ENCODE measurements at places on chromosomes 16 and 17.
A peak's percentile ranks its signal among the peaks of the same experiment; 100 is the strongest.

- peak; percentile 48 for DNase-seq
These were observed 35.0 kb downstream of the BCL7C start for GRCh38 chr16:30858829-30859423.

GRCh38 chr16:79845734-79846135 is 245.2 kb upstream of the MAF start:
- DNase-seq: no peak

DNA sequence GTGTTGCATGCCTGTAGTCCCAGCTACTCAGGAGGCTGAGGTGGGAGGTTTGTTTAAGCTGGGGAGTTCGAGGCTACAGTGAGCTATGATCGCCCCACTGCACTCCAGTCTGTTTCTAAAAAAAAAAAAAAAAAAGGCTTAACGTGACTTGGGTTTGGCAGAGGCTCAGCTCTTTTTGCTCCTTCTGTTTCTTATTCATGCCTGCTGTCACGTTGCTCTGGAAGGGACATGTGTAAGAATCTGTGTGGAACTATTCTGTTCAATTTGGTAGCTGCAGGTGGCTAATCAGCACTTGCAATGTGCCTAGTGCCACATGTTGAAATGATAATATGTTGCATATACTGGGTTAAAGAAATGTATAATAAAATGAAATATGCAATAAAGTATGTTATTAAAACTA is 20.9 kb upstream of the SYT17 start:
- DNase-seq: peak; percentile 19

GRCh38 chr16:85416228-85417109 is 196.7 kb upstream of the GSE1 start:
- peak; percentile 43 for DNase-seq

GRCh38 chr17:46212634-46213435 is 19.6 kb upstream of the KANSL1 start:
- DNase-seq: peak; percentile 89

- peak; percentile 50 for DNase-seq
These were observed 32.4 kb upstream of the IRX3 start for GRCh38 chr16:54318941-54319340.

GRCh38 chr17:8928347-8928746 is 37.2 kb downstream of the PIK3R5 start:
- DNase-seq: no peak

GRCh38 chr17:8614988-8615387 is 15.5 kb downstream of the MYH10 start:
- no peak for DNase-seq

- peak; percentile 5 for DNase-seq
These were observed 143.2 kb downstream of the PHKB start for GRCh38 chr16:47604306-47604705.

- no peak for DNase-seq
These were observed 23.5 kb downstream of the PLD6 start for GRCh38 chr17:17182598-17183136.

GRCh38 chr16:29738514-29738913 is 7.3 kb downstream of the C16orf54 start:
- no peak for DNase-seq

- peak; percentile 52 for DNase-seq
These were observed 1.4 kb downstream of the RANBP10 start for GRCh38 chr16:67804853-67805542.

GRCh38 chr16:12341966-12342365 is 365.4 kb downstream of the SNX29 start:
- peak; percentile 53 for DNase-seq

GRCh38 chr17:41522301-41523224 is 3.9 kb upstream of the KRT15 start:
- no peak for DNase-seq

DNA sequence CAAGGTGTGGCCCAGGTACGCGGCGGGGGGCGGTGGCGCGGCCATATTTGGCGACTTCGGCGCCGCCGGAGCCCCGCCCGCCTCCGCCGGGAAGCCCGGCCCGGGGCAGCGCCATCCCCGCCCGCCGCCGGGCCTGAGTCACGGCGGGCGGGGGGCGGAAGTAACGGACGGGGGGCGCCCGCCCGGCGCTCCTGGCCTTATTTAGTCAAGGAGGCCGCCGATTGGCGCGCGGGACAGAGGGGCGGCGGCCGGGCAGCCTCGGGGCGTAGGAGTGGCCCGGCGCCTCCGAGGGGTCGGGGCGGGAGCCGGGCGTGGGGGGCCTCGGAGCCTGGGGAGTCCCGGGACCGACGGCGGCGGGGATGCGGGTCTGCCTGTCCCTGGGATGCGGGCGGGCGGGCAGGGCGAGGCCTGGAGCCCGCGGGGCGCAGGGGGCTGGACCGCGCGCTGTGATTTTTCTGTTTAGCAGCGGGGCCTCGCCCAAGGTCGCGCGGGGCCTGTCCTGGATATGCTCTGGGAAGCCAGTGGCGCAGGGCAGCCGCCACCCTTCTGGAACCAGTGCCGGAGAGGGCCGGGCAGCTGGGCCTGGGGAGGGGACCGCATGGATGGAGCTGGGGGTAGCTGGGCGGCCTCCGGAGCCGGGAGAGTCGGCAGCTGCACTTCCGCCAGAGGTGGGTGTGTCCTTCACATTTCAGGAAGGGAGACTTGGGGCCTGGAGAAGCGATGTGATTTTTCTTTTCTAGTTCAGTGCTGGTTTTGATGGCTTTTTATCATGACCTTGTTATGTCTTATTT is 2.3 kb upstream of the ACTG1 start:
- peak; percentile 92 for DNase-seq

- no peak for DNase-seq
These were observed 2.1 kb upstream of the ATP2A1 start for GRCh38 chr16:28876019-28876659.

DNA sequence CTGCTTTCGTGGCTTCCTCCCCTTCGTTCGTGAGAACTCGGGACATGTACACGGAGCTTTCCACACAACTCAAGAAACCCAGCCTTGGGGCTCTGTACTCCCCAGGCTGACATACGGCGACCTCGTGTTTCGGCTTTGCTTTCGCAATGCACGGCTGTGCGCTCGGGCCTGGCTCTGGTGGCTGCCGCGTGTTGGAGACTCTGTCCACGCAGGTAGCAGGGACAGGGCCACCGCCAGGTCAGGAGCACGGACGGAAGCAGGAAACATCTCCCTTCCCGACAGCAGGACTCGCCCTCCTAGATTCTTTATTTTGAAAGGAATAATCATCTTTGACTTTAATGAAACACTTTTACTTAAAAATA is 17.3 kb downstream of the UTS2R start:
- no peak for DNase-seq

DNA sequence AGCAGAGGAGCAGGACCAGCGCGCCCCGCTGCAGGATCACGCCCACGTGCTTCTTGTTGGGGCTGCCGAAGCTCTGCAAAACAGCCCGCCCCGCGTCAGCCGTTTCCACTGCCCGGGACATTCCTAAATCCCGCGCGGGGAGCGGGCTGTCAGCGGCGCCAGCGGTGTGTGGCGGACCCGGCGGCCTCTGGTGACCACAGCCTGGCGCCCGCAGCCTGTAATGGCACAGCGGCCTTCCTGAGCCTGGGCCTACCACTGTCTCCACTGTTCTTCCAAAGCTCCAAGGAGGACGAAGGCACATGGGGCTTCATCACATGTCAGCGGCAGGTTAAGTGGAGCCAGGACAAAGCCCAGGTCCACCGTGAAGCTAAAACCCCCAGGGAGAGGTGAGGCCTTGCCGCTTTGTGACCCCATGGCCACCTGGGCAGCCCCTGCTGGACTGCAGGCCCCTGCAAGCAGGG is 2.5 kb downstream of the SLC47A2 start:
- DNase-seq: no peak

GRCh38 chr16:70759666-70760065 is 41.3 kb downstream of the VAC14 start:
- no peak for DNase-seq

DNA sequence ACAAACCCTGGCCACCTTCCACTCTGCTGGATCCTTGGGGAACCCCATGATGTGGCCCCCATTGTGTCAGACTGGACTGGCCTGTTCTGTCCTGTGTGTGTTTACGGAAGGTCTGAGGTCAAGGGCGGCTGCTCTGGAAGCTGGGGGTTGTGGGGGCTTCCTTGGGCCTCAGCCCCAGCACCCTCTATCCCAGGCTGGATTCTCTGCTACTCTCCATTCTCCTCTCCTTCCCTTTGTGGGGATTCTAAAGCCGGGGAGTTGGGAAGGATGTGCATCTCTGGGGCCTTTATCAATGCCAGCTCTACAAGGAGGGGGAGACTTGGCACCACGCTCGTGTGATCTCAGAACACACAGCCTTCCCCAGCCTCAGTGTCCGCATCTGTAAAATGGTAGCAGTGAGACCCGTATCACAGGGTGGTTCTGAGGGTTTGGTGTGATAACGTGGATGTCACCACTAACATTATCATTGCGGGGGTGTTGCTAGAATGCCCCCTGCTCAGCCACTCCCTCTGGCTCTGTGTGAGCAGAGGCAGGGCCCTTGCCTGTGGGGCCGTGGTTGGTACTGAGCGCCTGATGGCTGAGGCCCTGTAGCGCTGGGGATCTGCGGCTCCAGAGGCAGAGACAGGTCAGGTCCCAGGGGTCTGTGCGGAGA is 18.1 kb downstream of the ADGRG1 start:
- no peak for DNase-seq

- peak; percentile 48 for DNase-seq
These were observed 2.6 kb downstream of the GPR179 start for GRCh38 chr17:38341035-38341721.

- DNase-seq: no peak
These were observed 42.4 kb downstream of the IQCK start for GRCh38 chr16:19760356-19761060.

- no peak for DNase-seq
These were observed 7.0 kb upstream of the PPP1R27 start for GRCh38 chr17:81841866-81842265.

DNA sequence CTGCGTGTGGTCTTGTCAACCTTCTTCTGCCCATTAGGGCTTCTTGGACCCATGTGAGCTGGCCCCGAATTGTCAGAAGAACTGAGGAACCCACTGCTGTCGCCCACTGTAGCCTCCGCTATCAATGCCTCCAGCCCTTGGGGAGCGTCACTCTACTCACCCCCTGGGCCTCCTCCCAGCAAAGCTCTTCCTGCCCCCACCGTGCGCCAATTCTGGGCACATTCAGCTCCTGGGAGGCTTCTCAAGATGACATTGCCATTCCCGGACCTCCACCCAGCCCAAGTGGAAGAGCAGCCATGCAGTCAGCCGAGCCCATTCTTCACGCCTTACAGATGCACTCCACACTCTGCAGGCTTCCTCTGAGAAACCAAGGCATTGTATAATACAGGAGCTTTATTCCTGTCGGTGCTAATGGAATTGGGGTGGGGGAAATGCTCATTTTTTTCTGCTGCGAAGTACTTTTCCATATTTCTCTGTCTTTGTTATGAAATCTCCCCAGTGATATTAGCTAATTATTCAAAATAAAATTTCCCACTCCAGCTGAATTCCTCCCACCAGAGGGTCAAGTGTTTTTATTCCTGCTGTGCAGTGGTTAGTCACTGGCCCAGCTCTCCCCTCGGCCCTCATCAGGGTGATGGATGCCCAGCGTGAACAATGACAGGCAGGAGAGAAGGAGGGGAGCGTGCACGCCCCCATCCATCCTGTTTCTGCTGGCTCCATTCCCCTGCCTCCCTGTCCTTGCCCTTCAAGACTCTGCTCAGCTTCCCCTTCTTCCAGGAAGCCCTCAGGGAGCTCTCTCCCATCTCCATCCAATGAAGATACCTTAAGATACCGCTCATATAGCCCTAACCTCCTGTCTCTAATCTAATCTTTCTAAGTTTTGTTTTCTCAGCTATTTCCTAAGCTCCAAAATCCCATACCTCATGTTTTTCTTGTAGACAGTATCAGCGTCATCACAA is 87.7 kb downstream of the C16orf95 start:
- peak; percentile 11 for DNase-seq

- no peak for DNase-seq
These were observed 4.6 kb downstream of the RPUSD1 start for GRCh38 chr16:783404-784161.

GRCh38 chr17:73465953-73466230 is 154.1 kb upstream of the CDC42EP4 start:
- no peak for DNase-seq

- DNase-seq: peak; percentile 9
These were observed 72.4 kb downstream of the CES1 start for GRCh38 chr16:55760310-55761001.

- DNase-seq: no peak
These were observed 45.7 kb downstream of the SOCS1 start for GRCh38 chr16:11210260-11210659.

DNA sequence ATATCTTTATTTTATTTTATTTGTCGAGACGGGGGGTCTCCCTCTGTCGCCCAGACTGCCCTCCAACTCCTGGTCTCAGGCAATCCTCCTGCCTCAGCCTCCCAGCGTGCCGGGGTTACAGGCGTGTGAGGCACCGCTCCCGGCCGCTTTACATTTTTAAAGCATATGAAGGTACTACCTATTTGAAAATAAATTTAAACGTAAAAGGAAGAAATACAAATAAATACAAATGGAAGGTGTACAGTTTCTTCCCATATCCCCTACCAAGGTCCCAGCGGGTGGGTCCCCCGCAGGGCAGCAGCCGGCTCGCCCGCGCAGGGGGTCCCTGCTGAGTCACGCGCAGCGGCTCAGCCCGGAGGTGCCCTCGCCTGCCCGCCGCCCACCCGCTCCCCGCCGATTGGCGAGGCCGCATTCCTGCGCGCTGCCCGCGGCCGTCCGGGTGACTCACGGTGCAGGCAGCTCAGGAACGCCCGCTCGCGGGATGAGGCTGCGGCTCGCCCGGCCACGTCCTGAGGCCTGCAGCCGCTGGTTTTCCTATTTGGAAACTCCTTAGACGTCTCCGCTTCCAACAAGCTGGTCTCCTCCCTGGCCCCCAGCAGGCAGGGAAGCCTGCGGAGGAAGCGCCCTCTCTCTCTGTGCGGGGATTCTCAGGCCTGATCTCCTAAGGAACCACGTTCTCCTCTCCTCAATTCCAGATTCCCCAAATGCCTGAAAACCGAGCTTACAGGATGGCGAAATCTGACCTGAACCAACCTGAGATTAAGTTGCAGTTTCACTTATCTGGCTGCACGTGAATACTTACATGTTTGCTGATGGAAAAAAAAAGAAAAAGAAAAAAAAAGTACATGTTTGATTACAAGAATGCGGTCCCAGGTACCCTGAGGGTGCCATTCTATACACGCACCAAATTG is 54.8 kb upstream of the MAP3K14 start:
- DNase-seq: peak; percentile 99

GRCh38 chr16:71467810-71468209 is 5.8 kb upstream of the ZNF23 start:
- peak; percentile 54 for DNase-seq

- no peak for DNase-seq
These were observed 19.9 kb downstream of the ERCC4 start for GRCh38 chr16:13939821-13940220.

Measured in EH (cell line).